ENCODE measurements at places on chromosomes 6 and 20. TPM values are rescaled to one million over a fixed set of nuclear protein-coding genes. Genes with fewer than 3 reads are reported as not detected.

- peak; percentile 41 for DNase-seq
Measured at GRCh38 chr20:50510706-50511542, 741 bp downstream of the PTPN1 start.

Gene TRIM40
- total RNA-seq: not detected

Gene EYS
- total RNA-seq: not detected

Gene SRMS
- total RNA-seq: not detected

DNA sequence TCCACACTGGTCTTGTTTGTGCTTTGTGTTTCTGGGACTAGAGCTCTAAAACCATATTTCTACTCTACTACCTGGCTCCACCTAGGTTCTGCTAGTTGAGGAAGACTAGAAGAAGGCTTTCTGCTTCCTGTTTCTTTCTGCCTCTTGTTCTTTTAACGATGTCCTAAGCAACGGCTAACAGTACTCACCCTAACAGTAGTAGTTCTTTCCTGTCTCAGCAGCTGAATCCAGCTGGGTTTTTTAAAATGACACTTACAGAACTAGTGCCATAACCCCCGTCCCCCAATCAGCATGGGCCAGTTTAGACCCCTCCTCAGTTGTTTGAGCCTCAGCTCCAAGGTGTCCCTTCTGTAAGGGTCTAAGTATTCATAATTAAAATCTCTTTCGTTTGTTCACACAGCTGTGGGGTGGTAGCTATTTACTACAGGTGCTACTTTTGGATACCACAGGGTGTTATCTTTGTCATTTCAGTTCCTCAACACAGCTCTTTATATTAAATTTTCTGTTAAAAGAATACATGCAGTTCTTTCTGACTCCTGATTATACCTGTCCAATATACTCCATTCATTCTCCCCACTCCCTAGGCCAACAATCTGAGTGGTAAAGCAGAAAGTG lies 790.2 kb downstream of the DHX35 start:
- no peak for DNase-seq

Gene NDUFAF5
- total RNA-seq: 13.0 TPM

GRCh38 chr6:143605906-143606521 lies 71.8 kb upstream of the PHACTR2 start:
- DNase-seq: peak; percentile 51

- DNase-seq: peak; percentile 35
Measured at GRCh38 chr20:58377766-58378401, 11.1 kb upstream of the VAPB start.

GRCh38 chr6:116072368-116072767 lies 11.7 kb upstream of the FRK start:
- DNase-seq: no peak

Gene NOX3
- not detected for total RNA-seq

- DNase-seq: no peak
Measured at GRCh38 chr20:6612606-6612923, 154.9 kb upstream of the BMP2 start.

Gene RIMS4
- total RNA-seq: not detected

Gene BRPF3
- total RNA-seq: 7.9 TPM

Gene SYCP2L
- total RNA-seq: not detected

DNA sequence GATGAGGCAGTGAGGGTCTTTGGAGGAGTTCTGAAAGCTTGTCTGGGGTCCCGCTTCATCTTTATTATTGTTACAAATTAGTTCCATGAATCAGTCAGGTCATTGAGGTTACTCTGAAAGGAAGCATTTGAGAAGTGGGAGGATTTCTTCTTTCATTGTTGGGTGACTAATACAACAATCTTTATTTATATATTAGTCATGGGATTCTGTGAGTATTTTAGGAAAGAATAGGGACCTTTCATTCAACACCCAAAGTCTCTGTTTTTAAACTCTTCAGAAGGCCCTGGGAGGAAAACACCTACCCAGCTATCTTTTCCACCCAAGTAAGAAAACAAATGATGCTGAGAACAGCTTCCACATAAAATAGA lies 98.3 kb downstream of the SOD2 start:
- peak; percentile 91 for DNase-seq

DNA sequence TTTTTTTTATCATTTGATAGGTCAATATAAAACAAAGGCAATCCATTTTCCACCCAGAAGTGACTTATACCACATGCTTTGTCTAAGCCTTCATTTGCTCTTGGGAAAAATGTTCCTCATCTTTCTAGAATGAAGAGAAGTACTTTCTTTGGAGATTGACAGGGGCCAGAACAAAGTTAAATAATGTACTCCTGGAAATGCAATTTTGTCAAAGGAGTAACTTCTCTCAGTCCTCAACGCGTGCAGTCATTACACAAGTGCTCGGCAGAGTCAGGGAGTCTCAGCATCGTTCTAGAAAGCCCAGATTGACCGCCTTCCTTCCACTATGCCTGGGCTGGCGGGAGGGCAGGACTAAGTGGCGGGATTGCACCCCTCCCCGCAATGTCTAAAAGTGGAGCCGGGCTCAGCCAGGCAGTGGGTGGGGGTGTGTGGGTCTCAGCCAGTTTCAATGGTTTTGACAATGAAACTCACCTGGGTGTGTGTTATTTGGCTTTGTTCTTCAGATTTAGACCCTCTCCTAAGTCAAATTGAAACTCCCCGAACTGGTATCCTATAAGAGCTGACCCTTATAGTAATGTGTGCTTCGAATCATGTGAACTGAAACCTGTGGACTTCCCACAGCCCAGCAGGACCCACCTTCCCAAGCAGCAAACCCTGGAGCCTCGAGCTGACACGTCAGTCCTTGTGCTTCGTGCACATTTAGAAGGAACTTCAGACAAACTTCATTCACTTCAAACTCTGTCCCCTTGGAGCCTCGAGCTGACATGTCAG lies 63.2 kb upstream of the DUSP22 start:
- no peak for DNase-seq

- DNase-seq: peak; percentile 59
Measured at GRCh38 chr20:63625771-63626423, 1.0 kb downstream of the GMEB2 start.

DNA sequence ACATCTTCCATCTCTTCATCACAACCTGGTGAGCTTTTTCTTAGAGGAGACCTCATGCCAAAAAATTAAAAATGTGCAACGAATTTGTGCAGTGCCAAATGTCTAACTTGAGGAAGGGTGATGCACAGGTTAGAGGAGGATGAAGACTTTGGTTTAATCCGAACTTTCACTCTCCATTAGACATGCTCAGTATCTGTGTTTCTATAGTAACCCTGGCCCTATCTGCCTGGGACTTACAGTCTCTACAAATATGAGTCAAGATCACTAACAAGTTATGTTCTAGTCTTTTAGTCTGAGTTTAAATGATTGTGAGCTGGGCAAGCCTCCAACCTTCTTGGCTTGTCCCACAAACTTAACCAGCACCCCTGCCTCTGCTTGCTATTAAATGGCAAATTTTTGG lies 377.0 kb downstream of the BMP2 start:
- no peak for DNase-seq

Gene BLOC1S5
- total RNA-seq: 13.1 TPM

GRCh38 chr20:796921-797320 lies 28.6 kb upstream of the SLC52A3 start:
- DNase-seq: no peak

DNA sequence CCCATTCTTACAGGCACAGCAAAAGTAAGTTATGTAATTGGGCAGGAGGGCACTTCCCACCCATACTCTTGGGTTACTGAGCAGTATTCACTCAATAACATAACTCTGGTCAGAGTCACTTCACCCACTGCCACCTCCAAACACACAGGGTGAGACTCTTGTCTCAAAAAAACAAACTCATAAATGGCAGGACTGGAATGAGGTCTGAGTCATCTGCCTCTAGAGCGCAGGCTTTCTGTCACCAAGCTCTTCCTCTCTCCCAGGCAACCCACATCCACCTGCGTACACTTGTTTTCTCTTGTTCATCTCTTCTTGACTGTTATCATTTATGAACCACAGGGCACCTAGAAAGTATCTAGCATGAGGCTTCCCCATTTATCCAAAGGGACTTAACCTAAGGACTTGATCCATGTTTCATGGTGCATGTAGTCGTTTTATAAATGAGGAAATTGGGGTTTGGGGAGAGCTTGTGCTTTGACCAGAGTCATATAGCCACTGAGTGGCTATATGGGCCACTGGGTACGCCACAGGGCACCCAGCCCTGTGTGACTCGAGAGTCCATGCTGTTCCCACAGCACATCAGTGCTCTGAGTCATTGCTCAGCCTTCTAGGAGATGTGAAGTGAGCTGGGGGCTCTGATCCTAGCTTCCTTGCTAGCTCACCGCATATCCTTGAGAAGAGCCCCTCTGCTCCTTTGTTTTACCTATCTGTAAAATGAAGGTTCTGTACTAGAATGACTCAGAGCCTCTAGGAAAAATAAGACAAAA lies 22.4 kb downstream of the C20orf173 start:
- peak; percentile 39 for DNase-seq

GRCh38 chr6:169345146-169345545 lies 91.5 kb upstream of the THBS2 start:
- DNase-seq: no peak

- no peak for DNase-seq
Measured at GRCh38 chr20:59776059-59776603, 157.3 kb downstream of the SYCP2 start.

Gene OLIG3
- total RNA-seq: not detected

Gene MCCD1
- total RNA-seq: not detected

DNA sequence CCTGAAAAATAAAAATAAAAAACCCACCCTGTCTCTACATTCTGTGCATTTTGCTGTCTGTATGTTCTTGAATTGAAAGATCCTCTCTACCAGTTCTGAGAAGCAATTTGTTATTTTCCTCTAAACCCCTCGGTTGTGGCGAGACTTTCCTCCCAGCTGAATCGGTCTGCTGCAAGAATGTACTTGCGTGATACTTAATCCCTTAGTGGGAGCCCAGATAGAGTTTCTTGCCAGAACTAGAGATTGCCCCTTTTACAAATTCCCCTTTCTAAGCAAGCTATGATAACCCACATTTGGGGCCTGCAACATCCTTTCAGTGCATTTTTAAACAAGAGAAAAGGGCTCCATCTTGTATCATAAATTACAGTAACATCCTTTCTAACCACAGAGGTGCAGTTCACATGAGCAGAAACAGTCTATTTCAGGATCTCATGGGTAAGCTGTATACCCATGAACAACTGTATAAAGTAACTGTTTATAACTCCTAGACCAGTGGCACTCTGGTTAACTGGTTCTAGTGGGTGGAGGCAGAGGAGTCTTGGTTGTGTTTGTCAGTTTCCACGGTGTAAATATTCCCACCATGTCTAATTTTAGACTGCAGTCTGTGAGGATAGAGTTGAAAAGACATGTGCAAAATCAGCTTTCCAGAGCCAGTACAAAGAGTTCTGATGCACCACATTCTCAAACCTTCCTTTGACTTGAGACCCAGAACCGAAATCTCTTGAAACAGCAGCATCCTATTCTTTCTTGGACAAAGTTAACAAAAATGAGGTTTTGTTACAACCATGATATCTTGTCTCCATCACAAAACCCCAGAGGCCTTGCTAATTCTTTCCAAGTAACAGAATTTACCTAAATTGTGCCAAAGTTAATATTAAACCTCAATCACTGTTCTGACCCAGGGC lies 113.1 kb upstream of the ZNF217 start:
- DNase-seq: peak; percentile 16

GRCh38 chr6:142839686-142840040 lies 105.3 kb downstream of the HIVEP2 start:
- no peak for DNase-seq

GRCh38 chr6:169971081-169971861 lies 219.8 kb downstream of the ERMARD start:
- no peak for DNase-seq

Gene RIPPLY2
- total RNA-seq: not detected

GRCh38 chr20:50578778-50579165 lies 68.6 kb downstream of the PTPN1 start:
- DNase-seq: no peak

DNA sequence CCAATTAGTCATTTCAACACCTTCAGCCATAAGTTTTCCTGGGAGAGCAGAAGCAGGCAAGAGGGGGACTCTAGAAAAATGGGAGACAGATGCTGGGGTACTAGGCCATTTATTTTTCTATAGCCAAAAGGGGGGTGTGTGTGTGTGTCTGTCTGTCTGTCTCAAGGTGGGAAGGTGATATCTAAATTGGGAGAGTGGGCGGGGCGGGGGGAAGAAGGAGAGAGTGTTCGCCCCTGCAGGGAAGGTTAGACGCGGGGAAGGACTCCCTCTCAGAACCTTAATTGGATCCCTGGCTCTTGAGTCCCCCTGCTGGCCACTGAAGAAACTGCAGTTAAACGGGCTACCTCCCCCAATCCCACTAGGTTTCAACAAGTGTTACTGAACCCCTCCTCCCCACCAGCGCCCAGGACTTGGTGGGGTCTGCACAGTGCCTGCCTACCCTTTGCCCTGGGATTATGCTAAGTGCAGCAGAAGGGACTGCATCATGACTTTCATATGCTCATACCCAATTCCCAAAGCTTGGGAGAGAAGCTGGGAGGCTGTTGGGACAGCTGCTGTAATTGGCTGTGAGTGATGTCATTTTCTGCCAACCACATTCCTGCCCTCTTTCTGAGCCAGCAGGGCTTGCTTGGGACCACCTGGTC lies 45.8 kb downstream of the FOXP4 start:
- peak; percentile 55 for DNase-seq

DNA sequence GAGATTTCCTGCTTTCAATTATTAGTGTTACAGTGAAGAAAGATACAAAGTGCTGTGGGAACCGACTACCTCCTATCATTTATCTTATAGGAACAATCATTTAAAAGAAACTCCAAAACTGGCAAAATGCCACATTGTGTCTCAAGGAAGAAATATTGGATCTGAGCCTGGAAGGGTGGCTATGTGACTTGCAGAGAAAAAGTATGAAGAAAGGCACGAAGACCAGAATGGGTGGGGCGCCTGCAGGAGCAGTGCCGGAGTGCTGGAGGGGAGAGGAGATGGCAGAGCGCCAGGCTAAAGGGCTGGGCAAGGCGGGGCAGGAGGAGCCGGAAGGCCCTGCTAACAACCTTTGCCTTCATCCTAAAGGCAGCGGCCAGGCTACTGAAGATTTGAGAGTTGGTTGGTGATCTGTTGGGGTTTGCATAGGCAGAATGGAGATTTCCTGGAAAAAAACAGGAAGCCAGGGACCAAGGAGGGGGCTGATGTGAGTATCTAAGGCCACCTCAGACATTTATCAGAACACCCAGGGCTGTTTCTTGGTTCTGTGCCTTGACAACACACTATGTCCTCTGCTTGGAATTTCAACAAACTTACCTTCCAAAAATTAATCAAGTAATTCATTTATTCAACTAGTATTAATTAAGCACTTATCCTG lies 125.6 kb downstream of the MAFB start:
- peak; percentile 37 for DNase-seq

DNA sequence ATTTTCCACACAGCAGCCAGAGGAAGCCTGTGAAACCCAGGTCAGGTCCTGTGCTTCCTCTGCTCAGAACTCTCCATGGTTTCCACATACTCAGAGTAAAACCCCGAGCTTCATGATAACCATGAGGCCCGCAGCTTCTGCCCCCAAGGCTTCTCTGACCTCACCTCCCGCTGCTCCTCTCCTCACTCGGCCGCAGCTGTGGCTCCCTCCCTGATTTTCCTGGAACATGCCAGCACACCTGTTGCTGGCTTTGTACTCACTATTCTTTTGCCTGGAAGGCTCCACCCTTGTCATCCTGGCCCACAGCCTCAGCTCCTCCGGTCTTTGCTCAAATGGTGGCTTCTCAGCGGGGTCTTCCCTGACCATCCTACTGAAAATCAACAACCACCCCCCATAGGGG lies 341.7 kb downstream of the PREX1 start:
- DNase-seq: no peak

GRCh38 chr6:50180646-50181045 lies 130.9 kb upstream of the DEFB112 start:
- DNase-seq: no peak

Gene HEY2
- total RNA-seq: not detected

Gene MUCL3
- not detected for total RNA-seq

Gene NRN1
- total RNA-seq: 78.5 TPM

GRCh38 chr6:25250878-25251277 lies 28.3 kb upstream of the CARMIL1 start:
- DNase-seq: peak; percentile 69
